Activated naive CD4-positive, alpha-beta T cell treated with anti-CD3 and anti-CD28 coated beads, Interleukin-2, amount 50 U/mL, for 72 hours (primary cell): ENCODE measurements at places on chromosomes 11 and 22. TPM values are rescaled to one million over a fixed set of nuclear protein-coding genes. Genes with fewer than 3 reads are reported as not detected.

- DNase-seq, result no peak
These were observed at the start of gene MPZL2 for GRCh38 chr11:118263695-118264568. Gene MPZL2, minus strand, starts transcription at chr11:118264297. Its CDS starts 144 bp downstream, at chr11:118264153.

- no peak for DNase-seq
These were observed 52.3 kb downstream of the RTL6 start for GRCh38 chr22:44445731-44446130.

DNA sequence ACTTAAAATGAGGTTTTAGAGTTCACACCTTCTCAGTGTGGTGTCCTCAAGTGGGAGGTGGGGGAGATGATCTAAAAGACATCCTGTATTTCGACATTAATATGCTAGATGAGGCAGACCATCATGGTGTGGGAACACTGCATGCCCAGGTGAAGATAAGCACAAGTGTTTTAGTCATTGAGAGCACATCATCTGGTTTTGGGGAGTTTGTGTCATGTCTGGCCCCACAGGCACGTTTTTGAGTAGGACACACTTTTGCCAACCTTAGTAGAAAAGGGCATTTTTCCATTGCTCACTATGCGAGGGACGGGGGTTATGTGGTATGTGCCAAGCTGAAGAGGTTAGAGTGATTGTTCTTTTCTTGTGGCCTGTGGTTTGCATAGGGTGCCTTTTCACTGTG is 189.3 kb downstream of the DBX1 start:
- no peak for DNase-seq

DNA sequence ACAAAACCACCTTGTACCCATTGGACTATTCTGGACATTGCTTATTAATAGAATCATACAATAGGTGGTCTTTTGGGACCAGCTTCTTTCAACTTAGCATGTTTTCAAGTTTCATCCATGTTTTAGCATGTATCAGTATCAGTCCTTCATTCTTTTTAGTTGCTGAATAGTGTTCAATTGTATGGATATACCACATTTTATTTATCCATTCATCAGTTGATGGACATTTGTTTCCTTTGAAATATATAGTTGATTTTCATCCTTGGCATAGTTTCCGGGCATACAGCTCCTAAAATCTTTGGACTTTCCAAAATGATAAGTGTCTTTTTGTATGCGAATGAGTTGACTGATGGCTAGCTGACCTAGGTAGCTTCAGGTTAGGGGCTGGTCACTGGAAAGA is 12.2 kb downstream of the PPP6R3 start:
- no peak for DNase-seq

- no peak for DNase-seq
These were observed 41.5 kb downstream of the OR4D9 start for GRCh38 chr11:59552844-59553243.

The OR2AT4 gene
- total RNA-seq, result not detected

The ART5 gene
- not detected for total RNA-seq

The ACR gene
- total RNA-seq, result not detected

The BLID gene
- not detected for total RNA-seq
